LHCN-M2 (cell line): ENCODE measurements at places on chromosomes 12 and 14. TPM values are rescaled to one million over a fixed set of nuclear protein-coding genes. Genes with fewer than 3 reads are reported as not detected.

The RFLNA gene
- total RNA-seq, result 35.4 and 43.6 TPM in 2 replicates

The REM2 gene
- 0.06 and 0.13 TPM in 2 replicates for total RNA-seq

The SPIC gene
- not detected in 2 replicates for total RNA-seq

The RND1 gene
- total RNA-seq, result not detected in 2 replicates

The PLCZ1 gene
- not detected in 2 replicates for total RNA-seq

The SLC5A8 gene
- not detected in 2 replicates for total RNA-seq

The ABHD12B gene
- total RNA-seq, result not detected in 2 replicates

The TAS2R13 gene
- 0.06 and 0.63 TPM in 2 replicates for total RNA-seq

The FRS2 gene
- 39.4 and 47.1 TPM in 2 replicates for total RNA-seq

The NTN4 gene
- total RNA-seq, result 17.6 and 19.0 TPM in 2 replicates
